ENCODE measurements at places on chromosomes 1 and 21.

- DNase-seq: peak; percentile 25
Measured at GRCh38 chr1:180248731-180249681, 18.9 kb downstream of the LHX4 start.

- no peak for DNase-seq
Measured at GRCh38 chr1:229069176-229069575, 201.7 kb upstream of the RAB4A start.

DNA sequence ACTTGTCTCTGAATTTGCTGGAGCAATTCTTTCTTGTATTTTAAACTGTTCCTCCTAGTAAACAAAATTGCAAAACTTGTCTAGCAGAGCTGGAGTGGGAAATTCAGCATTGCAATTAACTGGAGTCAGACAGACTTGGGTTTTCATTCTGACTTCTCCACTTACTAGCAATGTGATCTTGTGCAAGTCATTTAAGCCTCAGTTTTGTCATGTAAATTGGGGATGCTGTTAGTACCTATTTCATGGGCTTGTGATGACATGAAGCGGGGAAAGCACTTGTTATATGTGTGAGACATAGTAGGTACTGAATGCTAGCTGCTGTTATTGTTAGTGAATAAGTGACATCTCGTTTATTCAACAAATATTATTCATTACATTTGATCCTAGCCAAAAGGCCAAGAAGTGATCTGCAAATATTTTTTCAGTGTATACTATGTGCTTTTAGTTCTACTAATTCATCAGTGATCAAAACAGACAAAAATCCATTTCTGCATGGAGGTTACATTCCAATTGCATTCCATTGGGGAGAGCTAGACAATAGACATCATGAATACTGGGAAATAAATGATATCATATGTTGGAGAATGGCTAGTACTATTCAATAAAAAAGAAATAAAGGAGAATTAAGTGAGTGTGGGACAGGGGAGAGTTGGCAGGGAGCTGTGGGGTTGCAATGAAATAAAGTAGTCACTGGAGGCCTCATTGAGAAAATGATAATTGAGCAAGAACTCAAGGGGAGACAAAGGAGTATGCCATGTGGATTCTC is 47.1 kb downstream of the CACHD1 start:
- no peak for DNase-seq

- DNase-seq: no peak
Measured at GRCh38 chr1:217562229-217562878, 68.5 kb downstream of the GPATCH2 start.

GRCh38 chr1:245074232-245074747 is 80.5 kb upstream of the KIF26B start:
- no peak for DNase-seq

- DNase-seq: no peak
Measured at GRCh38 chr1:12014141-12014991, 4.9 kb upstream of the MIIP start.

- no peak for DNase-seq
Measured at GRCh38 chr1:160282807-160283206, 2.1 kb downstream of the PEX19 start.

DNA sequence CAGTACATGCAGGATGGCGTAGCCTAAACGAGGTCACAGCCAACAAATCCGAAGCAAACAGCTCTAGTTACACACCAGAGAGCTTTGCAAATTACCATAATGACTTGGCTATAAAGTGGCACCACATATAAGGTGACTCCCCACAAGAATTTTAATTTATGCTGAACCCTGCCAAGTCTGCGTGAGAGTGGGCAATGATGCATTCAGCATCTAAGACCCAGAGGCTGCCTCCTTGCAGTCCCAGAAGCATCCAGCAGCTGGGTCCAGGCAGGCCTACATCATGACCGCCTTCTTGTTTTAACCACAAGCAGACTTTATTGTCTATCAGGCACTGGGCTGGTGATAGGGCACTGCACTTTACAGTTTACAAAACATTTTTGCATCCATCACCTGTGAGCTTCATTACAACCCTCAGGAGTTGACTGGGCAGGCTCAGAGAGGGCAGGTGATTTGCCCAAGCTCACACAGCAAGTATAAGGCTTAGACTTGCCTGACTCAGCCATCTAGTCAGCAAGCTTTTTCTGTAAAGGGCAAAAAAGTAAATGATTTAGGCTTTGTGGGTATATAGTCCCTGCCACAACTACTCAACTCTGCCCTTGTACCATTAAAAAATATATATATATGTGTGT is 134.6 kb downstream of the GLIS1 start:
- no peak for DNase-seq

- DNase-seq: no peak
Measured at GRCh38 chr1:68103011-68103545, 52.7 kb upstream of the DIRAS3 start.

- DNase-seq: no peak
Measured at GRCh38 chr1:223885614-223886013, 39.9 kb upstream of the TP53BP2 start.

DNA sequence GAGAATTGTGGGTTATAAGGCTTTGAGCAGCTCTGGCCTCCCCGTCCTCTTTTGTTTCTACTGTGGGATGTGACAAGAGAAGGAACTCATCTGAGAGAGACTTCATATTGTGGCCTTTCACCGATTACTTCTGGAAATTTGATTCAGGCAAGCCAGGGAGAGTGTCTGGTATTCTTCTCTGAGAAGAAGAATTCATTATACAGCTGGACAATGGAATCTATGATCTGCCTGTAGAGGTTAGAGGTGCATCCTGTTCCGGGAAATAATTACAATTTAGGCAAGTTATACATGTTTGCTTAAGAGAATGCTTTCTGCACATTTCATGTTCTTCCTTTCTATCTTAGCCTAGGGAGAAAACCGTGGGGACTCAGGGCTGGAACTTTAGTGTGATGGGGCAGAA is 12.8 kb upstream of the RNU1-2 start:
- DNase-seq: no peak

- peak; percentile 33 for DNase-seq
Measured at GRCh38 chr1:12745992-12746323, at the start of gene CFAP107. CFAP107 (plus strand) TSS chr1:12746200; CDS start chr1:12746431, 231 bp downstream.

DNA sequence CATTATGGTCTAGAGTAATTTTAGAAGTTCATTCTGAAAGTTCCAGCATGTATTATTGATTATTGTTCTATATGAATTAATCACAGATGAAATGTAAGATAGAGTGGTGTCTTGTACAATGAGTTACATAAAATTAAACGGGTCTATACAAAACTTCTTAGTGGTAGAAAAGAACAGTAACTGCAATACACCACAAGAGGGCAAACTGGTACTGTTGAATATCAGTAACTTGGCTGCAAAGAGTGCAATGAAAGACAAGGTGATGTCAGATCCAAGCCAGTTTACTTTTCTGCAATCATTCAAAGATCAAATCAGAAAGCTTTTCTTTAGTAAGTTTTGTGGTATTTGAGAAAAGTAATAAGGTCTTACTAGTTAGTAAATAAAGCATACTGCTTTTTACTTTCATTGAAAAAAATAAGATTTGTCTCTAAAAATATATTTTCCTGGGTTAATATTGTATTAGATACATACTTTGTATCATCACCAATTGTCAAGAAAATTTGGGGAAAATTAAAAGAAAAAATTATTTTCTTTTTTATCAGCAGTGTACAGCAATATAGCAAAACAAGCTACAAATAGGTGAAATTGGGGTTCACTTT is 66.4 kb upstream of the BTG3 start:
- peak; percentile 81 for DNase-seq

- DNase-seq: no peak
Measured at GRCh38 chr21:35614396-35614921, 445.9 kb downstream of the SETD4 start.

GRCh38 chr1:4699376-4700301 is 45.2 kb downstream of the AJAP1 start:
- no peak for DNase-seq

DNA sequence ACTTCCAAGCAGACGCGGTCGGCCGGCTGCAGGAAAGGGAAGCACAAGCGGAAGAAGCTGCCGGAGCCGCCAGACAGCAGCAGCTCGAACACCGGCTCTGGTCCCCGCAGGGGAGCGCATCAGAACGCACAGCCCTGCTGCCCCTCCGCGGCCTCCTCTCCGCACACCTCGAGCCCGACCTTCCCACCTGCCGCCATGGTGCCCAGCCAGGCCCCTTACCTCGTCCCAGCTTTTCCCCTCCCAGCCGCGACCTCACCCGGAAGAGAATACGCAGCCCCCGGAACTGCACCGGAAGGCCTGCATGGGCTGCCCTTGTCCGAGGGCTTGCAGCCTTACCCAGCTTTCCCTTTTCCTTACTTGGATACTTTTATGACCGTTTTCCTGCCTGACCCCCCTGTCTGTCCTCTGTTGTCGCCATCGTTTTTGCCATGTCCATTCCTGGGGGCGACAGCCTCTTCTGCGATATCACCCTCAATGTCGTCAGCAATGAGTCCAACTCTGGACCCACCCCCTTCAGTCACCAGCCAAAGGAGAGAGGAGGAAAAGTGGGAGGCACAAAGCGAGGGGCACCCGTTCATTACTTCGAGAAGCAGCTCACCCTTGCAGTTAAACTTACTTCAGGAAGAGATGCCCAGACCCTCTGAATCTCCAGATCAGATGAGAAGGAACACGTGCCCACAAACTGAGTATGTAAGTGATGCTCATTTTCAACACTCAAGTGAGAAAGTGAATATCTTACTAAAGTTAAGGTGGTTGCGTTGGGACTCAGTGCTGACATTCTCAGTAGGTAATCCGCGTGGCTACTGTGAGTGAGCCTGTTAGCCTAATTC is 25.5 kb downstream of the UTS2 start:
- no peak for DNase-seq

- DNase-seq: peak; percentile 29
Measured at GRCh38 chr21:25283720-25284119, 323.6 kb downstream of the MRPL39 start.

GRCh38 chr1:56915960-56916359 is 49.9 kb downstream of the C8B start:
- DNase-seq: no peak

DNA sequence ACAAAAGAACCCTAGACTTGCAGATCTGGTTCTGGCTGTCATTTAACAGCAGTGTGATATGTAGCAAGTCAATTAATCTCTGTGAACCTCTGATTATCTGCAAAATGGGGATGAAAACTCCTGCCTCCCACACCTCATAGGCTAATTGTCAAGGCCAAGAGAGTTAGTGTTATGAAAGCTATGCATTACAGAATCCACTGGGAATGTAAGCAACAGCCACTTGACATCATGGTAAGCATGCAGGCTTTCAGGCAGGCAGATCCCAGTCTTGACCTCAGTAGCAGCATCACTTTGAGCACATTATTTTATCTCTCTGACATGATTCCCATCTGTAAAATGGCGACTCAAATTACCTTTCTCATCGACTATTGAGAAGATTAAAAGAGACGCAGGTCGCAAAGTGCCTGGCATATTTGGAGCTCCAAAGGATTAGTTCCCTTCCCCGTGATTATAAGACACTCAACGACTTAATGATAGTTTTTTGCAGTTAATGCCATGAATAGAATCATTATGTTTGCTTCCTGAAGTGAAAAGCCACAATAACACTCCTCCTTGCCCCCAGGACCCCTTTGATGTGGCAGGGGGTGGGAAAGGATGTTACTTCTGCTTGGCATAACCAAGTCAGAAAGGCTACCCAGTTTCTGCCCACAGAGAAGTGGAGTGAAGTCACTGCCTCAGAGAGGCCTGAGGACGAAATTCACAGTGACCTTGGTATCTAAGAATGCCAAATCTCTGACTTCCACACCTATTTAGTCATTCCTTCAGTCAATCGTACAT is 273.0 kb upstream of the NFIA start:
- no peak for DNase-seq

DNA sequence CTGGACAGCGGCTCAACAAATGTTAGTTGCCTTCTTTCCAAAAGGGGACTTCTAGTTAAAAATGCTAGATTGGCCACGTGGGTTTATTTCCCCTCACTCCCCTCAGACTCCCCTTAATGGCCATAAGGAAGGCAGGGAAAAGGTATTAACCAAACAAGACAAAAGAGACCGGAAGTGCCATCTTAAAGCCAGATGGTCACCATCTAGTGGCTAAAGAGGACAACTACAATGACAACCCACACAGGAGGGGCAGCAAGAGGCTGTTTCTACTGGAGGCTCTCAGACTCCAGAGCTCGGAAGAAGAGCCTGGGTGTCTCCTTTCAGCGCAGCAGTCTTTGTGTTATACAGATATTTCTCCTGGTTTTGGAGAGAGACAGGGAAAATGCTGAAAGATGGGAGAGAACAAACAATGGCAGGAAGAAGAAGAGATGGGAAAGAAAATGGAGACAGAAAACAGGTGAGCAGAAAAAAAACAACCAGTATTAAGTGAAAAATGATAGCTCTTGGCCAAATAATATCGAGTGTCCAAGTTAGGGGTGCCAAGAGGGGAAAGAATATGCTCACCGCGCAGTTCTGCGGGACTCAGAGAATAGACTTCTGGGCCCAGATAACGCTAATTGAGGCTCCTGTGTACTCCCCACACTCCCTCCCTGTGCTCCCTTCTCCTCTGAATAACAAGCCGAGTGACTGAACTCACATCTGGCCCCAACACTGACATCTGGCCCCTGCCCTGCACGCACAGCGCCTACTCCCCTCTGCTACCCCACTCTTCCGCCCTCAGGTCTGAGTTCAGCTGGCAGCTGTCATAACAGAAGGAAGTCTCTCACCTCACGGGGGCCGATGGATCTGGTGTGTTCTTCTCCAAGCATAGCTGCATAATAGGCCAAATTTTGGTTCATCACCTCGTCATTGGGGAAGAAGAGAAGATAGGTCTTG is 9.6 kb downstream of the P3H1 start:
- peak; percentile 70 for DNase-seq

DNA sequence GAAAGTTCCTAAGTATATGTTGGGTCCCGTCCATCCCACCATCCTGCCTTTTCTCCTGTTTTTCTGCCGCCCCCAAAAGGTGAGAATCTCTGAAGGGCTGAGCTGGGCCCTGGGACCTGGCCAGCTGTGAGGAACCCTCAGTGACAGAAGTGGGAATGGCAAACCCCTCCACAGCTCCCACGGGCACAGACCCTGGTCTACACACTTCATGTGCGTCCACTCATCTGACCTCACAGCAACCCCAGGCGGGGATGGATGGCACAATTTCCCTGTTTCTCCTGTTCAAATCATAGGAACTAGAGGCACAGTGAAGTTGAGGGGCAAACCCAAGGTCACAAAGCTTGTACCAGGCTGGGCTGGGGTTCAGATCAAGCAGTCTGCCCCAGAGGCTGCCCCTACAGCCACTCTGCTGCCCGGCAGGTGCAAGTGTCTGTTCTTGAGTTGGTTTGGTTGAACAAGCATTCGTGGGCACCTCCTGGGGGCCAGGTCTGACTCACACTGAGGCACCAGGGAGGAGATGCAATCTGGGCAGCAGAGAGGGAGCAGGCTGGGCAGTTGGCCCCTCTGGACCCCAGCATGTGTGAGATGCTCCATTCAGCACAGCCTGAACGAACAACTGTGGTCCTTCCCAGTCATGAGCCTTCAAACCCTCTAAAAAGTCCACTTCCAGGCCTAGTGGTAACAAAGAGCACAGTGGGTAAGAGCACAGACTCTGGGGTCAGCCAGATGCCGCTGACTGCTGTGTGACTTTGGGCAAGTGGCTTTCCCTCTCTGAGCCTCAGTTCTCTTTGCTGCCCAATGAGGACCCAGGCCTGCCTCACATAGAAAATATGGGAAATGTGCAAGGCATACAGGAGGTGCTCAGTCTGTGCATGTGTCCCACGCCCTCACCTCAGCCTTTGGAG is 4.0 kb downstream of the EDN2 start:
- DNase-seq: no peak

GRCh38 chr1:21437341-21437640 is 2.6 kb upstream of the NBPF3 start:
- DNase-seq: no peak

Measured in NCI-H1092 treated with DMSO at 0.1 percent for 48 hours (cell line).